ENCODE measurements at places on chromosomes 2 and 18.

- no peak for DNase-seq
These were observed 459.3 kb upstream of the TRIB2 start for GRCh38 chr2:12257476-12257875.

- no peak for DNase-seq
These were observed 160.6 kb downstream of the MTCL1 start for GRCh38 chr18:8865934-8866333.

- no peak for DNase-seq
These were observed 1074.9 kb downstream of the TDRD15 start for GRCh38 chr2:22198381-22199283.

DNA sequence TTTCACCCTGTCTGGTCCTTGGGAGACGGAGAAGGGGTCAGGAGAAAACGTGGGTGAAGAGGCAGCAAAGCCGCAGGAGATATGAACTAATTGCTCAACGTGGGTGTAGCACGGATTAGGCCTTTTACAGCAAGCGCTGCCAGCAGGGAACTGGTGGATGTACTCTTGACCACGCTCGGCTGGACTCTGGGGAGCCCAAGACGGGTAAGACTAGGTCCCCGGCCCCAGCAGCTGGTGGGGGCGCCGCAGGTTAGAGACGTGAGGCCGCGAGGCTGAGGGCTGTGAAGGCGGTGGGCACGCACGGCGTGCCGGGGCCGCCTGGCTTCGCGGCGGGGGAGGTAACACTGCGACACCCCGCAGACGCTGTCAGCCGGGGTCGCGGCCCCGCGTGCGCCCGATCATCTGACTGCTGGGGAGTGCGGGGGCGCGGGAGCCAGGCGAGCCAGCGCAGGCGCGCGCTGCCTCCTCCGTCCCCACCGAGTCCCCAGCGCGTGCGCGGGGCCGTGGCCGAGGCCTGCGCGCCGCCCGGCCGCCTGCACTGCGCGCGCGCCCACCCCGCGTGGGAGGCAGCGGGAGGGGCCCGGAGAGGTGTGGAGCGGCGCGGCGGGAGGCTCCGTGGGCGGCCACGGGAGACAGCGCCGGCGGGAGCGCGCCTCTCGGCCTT lies at the start of gene CLIP4:
Gene CLIP4 (plus strand): TSS at position 470 of the 664 bp plus-strand sequence. CDS start 5,974 bp downstream, outside the sequence.
- DNase-seq = peak; percentile 68

- DNase-seq = no peak
These were observed 819 bp upstream of the NCOA1 start for GRCh38 chr2:24490181-24490689.

DNA sequence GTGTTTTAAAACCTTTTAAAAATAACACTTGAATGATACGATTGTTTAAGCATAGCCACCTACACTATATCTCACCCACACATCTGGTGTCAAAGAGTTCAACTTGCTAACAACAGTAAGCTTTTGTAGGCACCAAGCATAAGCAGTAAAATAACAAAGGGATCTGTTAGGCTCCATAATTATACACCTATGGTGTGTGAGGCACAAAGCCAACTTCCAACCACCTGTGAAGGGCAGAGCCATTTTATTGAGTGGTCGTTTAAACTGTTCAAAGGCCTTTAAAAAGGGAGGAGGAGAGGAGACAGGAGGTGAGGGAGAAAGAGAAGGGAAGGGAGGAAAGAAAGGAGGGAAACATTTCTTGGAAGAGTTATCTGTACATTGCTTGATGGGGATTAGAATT lies 27.9 kb downstream of the NEMP2 start:
- no peak for DNase-seq

DNA sequence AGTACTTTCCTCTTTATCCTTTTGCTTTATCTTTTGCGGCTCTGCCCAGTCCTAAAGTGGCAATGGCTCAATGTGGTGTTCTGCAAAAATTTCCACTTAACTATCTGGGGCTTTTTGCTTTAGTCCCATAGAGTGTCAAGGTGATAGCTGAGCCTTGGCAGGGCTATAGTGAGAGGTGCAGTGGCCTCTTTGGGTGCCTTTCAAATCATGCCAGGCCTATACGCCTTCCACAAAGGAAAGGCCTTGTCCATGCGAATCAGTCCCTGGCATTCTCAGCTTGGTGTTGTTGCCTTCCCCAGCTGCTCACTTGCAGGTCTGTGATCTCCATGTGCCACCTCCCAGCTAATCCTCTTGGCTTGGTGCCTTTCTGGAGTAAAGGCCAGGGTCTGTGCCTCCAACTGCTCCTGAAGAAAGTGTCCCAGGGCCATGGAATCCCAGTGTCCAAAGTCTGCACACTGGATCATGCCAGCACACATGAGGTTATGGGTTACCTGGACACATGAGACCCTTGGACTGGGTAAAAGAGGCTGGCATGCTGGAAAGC lies 26.6 kb downstream of the PAX8 start:
- DNase-seq = no peak

GRCh38 chr2:182477774-182478173 lies 50.9 kb upstream of the PDE1A start:
- DNase-seq = no peak

Measured in GM19239 (cell line).